ENCODE measurements at places on chromosomes 16 and 17. TPM values are rescaled to one million over a fixed set of nuclear protein-coding genes. Genes with fewer than 3 reads are reported as not detected.
A peak's percentile ranks its signal among the peaks of the same experiment; 100 is the strongest.

GRCh38 chr16:65767125-65767524 is 599.4 kb upstream of the CDH5 start:
- DNase-seq, result no peak
- no peak overlapping the region for H3K27ac ChIP-seq
- no peaks in the 10 kb centered on the region for H3K4me1 ChIP-seq
- H3K27me3 ChIP-seq, result no peaks in the 10 kb centered on the region

- peak; percentile 3 for DNase-seq
- no peaks in the 10 kb centered on the region for H3K27me3 ChIP-seq
- H3K27ac ChIP-seq, result no peak overlapping the region
These were observed 4.1 kb downstream of the CCDC102A start for GRCh38 chr16:57532266-57532625.

GRCh38 chr17:63488851-63489250 is 12.0 kb downstream of the ACE start:
- H3K4me3 ChIP-seq, result no peak overlapping the region
- DNase-seq, result no peak
- H3K4me1 ChIP-seq, result no peaks in the 10 kb centered on the region
- H3K36me3 ChIP-seq, result no peaks in the 10 kb centered on the region

- DNase-seq, result peak; percentile 57
- H3K4me3 ChIP-seq, result no peak overlapping the region
- H3K27me3 ChIP-seq, result no peaks in the 10 kb centered on the region
- H3K27ac ChIP-seq, result peak overlapping the region; percentile 75
These were observed 15.9 kb downstream of the B9D1 start for GRCh38 chr17:19346351-19347255.

- no peak for DNase-seq
- no peaks in the 10 kb centered on the region for H3K36me3 ChIP-seq
- H3K27me3 ChIP-seq, result no peaks in the 10 kb centered on the region
- H3K4me1 ChIP-seq, result no peaks in the 10 kb centered on the region
- no peak overlapping the region for H3K4me3 ChIP-seq
- H3K27ac ChIP-seq, result no peak overlapping the region
These were observed 17.0 kb upstream of the PIK3R6 start for GRCh38 chr17:8884336-8884990.

- no peaks in the 10 kb centered on the region for H3K36me3 ChIP-seq
- no peaks in the 10 kb centered on the region for H3K4me1 ChIP-seq
- no peak for DNase-seq
- H3K4me3 ChIP-seq, result no peak overlapping the region
- no peak overlapping the region for H3K27ac ChIP-seq
- no peaks in the 10 kb centered on the region for H3K27me3 ChIP-seq
These were observed 251.2 kb upstream of the CDH11 start for GRCh38 chr16:65373097-65373496.

BCL6B gene
- total RNA-seq, result 1.4 TPM

FAM20A gene
- total RNA-seq, result 28.8 TPM

AOC2 gene
- total RNA-seq, result 2.3 TPM

MYCBPAP gene
- 0.66 TPM for total RNA-seq

All from breast epithelium (tissue), 4 donors.